ENCODE measurements at places on chromosomes 13 and 19.

DNA sequence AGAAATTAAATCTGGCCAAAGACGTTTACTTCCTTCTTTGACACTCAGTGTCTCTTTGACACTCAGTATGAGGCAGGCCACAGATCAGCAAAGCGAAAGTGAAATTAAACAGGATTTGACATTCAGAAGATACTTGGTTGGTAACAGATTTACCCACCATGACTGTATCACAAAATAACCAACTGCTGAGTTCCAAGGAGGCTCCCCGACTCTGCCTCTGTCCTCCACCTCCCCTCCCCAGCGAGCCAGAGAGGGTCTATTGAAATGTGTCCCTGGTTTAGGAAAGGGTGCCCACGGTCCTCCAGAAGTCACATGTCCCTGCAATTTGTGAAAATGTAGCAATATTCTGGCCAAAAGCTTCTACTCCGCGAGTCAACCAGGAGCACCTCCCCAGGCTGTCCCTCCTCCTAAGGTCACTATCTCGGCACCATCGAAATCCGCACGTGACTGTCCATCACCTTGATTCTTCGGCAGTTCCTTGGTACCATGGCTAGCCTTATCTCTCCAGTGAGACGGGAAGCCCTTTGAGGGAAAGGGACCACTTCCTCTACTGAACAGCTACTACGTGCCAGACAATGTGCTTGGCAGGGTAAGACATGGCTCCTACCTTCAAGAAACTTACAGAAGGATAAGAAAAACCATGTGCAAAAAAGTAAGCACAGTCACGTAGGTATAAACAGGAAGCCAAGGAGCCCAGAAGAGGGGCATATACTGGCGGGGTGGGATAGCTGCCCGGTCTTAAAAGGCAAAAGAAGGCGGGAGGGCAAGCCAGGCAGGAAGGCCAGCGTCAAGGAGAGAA is 1.5 kb downstream of the N4BP2L1 start:
- no peak for DNase-seq

- no peak for DNase-seq
Measured at GRCh38 chr19:1163283-1163933, 10.7 kb downstream of the SBNO2 start.

- DNase-seq = no peak
Measured at GRCh38 chr19:57816652-57817051, 1.9 kb upstream of the ZNF552 start.

- no peak for DNase-seq
Measured at GRCh38 chr13:51717786-51718398, 86.1 kb downstream of the DHRS12 start.

GRCh38 chr13:27425158-27425917 is 919 bp downstream of the GTF3A start:
- DNase-seq = no peak

DNA sequence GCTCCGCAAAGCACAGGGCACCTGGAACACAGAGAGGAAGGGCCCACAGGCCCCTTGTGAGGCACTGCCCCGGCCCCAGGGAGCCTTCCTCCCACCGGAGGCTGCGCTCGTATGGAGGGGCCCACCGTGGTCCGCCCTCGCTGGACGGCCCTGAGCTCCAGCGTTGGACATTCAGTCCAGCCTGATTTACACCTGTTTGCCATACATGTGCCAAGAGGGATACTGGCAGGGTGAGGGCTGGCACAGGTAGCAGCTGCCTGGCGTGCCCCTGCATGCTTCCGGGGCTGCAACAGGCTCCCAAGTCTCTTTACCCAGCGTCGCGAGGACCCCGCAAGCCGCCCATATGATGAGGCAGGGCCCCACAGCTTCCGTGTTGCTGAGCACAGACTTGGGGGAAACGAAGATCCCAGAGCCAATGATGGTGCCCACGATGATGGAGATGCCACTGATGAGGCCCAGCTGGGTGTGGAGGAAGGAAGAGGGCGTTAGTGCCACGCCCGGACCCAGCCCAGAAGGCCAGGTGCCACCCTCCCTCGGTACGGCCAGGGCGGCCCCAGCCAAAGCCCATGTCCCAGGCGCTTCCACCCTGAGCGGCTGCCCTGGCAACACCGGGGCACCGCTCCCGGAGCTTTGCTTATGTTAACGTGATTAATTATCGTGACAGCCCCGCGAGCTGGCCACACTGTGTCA is 5.1 kb downstream of the SLC7A9 start:
- no peak for DNase-seq

GRCh38 chr19:17757125-17757524 is 5.8 kb downstream of the FCHO1 start:
- no peak for DNase-seq

GRCh38 chr13:39776439-39776838 is 121.0 kb downstream of the COG6 start:
- no peak for DNase-seq

DNA sequence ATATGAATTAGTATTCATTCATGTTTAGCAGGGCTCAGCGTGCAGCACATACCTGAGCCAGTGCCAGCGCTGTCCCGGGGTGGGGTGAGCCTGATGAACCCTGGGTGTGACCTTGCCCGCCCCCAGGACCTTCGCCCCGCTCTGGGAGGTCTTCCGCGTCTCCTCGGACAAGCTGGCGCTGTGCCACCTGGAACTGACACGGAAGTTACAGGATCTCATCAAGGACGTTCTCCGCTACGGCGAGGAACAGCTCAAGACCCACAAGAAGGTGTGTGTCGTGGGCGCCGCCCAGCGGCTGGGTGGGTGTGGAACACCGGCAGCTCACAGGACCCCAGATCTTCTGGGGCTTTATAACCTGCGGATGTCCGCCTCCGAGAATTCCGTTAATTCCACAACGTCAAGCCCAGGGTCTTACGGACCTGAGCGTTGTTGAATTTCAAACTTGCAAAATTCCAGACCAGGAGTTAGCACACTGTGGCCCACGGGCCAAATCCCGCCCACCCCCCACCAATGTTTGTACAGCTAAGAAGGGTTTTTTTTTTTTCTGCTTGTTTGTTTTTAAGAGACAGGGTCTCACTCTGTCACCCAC is 15.4 kb downstream of the FCHO1 start:
- no peak for DNase-seq

DNA sequence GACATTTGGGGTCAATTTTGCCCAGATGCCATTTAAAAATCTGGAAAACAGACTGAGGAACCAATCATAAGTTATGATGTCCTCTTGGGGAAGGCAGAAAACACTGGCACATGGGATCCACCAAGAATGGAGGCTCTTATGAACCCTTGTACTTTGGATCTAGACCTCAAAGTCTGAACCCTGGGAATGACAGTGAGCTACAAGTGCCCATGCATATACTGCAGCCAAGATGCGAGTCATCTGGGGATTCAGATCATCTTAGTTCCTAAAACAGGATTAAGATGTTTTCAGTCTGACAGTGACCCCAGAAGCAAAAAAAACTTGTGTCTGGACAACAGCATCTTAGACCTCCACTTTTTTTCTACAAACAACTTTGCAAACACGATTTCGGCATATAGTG is 100.2 kb upstream of the SIAH3 start:
- DNase-seq = no peak

GRCh38 chr19:44892932-44893331 is 1.9 kb downstream of the TOMM40 start:
- DNase-seq = no peak
